ENCODE measurements at places on chromosomes 3 and 15. TPM values are rescaled to one million over a fixed set of nuclear protein-coding genes. Genes with fewer than 3 reads are reported as not detected.

The PIF1 gene
- 5.8 TPM for total RNA-seq

The MYZAP gene
- under 0.01 TPM for total RNA-seq

The TMEM87A gene
- total RNA-seq, result 71.6 TPM

The TGM4 gene
- not detected for total RNA-seq

The RPUSD2 gene
- total RNA-seq, result 11.9 TPM

The IL17RB gene
- not detected for total RNA-seq

The ENTPD3 gene
- total RNA-seq, result 0.14 TPM

The TNNC1 gene
- 0.89 TPM for total RNA-seq

The CD80 gene
- total RNA-seq, result under 0.01 TPM

The AHSG gene
- total RNA-seq, result under 0.01 TPM

The ADPRH gene
- total RNA-seq, result 1.8 TPM

The TTC21A gene
- 3.5 TPM for total RNA-seq

The CP gene
- not detected for total RNA-seq

The ATP10A gene
- 6.4 TPM for total RNA-seq

The ARGFX gene
- total RNA-seq, result not detected

The MCTP2 gene
- 25.3 TPM for total RNA-seq

The HHLA2 gene
- 0.05 TPM for total RNA-seq

The UROC1 gene
- not detected for total RNA-seq

The MYL3 gene
- not detected for total RNA-seq

The CIDEC gene
- total RNA-seq, result 0.09 TPM

The FBXO40 gene
- not detected for total RNA-seq
